ENCODE measurements at places on chromosomes 3 and 15. TPM values are rescaled to one million over a fixed set of nuclear protein-coding genes. Genes with fewer than 3 reads are reported as not detected.

Gene KNL1
- total RNA-seq: 0.16 TPM

DNA sequence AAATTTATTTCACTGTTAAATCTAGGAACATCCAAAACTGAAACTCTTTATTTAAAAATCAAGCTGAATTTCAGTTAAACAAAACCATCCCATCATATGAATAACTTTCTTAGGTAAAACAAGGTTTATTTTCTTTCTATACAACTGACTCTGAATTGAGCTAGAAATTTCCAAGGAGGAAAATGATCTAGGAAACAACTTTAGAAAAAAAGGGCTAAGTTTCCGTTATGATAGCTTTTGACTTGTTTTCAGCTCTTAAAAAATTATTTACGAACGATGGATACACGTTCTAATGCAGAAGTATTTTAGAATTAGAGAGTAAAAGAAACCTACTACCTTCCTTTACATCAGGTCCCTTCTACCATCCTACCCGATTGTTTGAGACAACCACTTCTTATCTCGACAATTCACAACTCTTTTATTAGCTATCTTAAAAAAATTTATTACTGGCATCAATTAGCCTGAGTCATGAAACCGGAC, 1.8 kb upstream of the IGF1R start:
- DNase-seq: no peak

DNA sequence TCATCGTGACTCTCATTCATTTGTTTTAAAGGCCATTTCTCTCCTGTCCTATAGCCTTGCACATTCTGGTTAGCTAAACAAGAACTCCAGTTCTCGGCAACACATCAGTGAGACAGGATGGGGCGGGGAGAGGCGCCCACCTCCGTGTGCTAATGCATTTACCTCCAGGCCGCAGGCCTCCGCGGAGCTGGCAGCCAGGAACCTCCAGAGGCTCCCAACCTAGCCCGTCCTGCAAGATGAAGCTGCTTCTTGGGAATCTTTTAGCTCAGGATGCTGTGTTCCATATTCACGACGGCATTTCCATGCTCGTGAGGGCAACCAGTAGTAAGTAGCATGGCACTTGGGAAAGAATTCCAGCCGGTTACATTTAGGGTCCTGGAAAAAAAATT, 47.9 kb downstream of the RGMA start:
- no peak for DNase-seq

DNA sequence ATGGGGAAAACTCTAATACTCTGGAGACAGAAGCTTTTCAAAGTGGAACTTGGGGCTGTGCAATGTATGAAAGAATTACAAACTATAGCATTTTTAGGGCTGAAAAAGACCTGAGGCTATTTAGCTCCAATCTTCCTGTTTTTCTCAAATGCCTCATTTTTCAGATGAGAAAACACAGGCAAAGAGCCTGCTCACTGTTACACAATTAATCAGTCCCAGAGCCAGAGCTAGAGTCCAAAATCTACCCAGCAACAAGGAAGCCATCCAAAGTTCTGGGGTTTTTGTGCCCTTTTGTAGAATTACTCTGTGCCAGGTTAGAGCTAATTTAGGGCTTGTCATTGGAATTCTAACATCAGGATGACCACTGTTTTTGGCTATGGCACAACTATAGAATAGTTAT, 45.5 kb downstream of the GPR149 start:
- no peak for DNase-seq

GRCh38 chr3:119570229-119570628, 9.1 kb upstream of the ADPRH start:
- no peak for DNase-seq

DNA sequence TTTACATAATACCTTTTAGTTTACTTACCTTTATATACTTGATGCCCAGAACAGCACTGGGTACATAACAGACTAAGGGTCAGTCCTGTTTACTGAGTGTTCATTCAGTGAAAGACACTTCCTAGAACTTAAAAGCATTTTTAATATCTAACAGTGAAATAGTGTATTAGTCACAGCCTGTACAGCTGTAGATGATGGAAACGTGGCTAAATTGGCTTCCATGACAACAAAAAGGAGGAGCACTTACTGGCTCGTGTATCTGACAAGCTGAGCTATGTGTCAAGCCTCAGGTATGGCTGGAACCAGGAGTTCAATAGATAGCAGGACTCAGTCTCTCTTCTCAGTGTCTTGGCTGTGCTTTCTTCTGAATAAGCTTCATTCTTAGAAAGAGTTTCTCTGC, 40.2 kb downstream of the CMTM8 start:
- DNase-seq: no peak

- DNase-seq: no peak
These were observed 357.4 kb downstream of the RORA start for GRCh38 chr15:60871731-60872130.

Gene LRRK1
- 0.60 TPM for total RNA-seq

DNA sequence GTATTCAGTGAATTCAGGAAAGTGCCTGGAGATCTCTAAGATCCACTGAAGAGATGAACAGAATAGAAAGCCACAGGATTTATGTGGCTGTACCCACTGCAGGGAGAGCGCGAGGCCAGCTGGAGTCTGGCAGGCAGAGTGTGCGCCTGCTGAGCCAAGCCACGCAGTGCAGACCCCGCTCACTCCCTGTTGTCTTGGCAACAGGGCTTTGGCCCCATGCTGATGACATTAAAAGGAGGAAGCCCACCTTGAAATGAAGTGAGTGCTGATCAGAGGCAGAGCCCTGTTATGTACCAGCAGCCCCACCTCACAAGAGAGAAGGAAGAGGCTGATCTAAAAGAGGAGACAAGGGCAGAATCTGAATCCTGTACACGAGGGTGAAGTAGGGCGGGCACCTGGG, 36.7 kb downstream of the PXYLP1 start:
- DNase-seq: peak; percentile 12

DNA sequence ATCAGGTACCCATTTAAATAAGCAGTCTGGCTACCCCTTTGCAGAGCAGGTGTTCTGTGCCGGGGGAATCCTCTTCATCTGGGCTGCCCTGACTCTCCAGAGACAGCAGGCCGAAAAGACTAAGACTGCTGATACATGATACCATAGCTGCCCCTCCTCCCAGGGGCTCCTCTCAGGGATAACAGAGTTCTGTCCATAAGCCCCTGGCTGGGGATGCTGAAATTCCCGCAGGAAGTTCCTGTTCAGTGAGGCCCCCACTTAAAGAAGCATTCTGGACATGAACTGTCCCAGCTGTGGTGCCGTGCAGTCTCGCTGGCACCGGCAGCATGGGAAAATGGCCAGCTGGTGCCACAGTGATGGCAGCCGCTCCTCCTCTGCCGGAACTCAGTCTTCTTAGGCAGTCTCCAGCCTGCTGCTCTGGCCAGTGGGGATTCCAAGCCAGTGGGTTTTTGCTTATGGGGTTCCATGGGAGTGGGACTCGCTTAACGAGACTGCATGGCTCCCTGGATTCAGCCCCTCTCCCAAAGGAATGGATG, 1026.2 kb downstream of the NAALADL2 start:
- DNase-seq: no peak

DNA sequence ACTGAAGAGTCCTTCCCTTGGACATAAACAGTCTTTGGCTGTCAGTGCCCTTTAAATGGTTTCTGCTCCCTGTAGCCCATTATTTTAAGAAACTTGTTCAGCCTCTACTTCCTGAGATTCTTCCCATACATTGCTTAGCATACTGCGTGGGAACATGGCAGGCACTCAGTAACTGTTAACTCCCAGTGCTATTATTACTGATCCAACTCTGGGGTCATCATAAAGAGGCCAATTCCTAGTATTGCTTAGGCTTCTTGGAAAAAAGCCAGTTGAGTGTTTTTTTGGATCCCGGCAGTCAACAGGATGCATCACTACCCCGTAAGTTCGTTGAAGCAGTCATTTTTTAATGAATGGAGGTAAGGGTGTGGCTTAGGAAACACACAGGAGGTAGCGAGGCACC, 206.2 kb upstream of the ADAMTS9 start:
- no peak for DNase-seq

Gene GALNT15
- total RNA-seq: 0.46 TPM

Gene MYRIP
- not detected for total RNA-seq

GRCh38 chr3:82509106-82509842, 747.8 kb upstream of the GBE1 start:
- no peak for DNase-seq

- DNase-seq: no peak
These were observed 104.2 kb downstream of the AGBL1 start for GRCh38 chr15:86183596-86184491.
